CD4-positive, alpha-beta T cell treated with Interleukin-1 beta for 1 hour (primary cell): ENCODE measurements at places on chromosomes 7 and 10.

- DNase-seq, result no peak
Measured at GRCh38 chr10:107717046-107717445, 552.5 kb upstream of the SORCS1 start.

DNA sequence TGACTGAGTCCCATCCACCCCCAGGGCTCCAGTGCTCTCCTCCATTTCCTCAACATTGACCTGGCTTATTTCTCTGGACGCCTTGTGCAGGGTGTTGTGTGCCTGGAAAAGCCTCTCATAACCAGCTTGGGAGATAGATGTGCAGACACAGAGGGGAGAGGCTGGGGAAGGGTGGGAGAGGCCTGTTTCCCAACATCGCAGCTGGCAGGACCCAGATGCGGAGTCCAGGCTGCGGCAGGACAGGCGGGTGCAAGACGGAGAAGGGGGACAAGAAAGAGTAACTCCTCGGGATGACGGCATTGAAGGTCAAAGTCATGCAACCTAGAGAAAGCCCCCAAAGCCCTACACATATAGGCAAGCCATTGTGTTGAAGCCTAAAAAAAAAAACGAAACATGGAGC lies 54.1 kb upstream of the ANTXRL start:
- no peak for DNase-seq

DNA sequence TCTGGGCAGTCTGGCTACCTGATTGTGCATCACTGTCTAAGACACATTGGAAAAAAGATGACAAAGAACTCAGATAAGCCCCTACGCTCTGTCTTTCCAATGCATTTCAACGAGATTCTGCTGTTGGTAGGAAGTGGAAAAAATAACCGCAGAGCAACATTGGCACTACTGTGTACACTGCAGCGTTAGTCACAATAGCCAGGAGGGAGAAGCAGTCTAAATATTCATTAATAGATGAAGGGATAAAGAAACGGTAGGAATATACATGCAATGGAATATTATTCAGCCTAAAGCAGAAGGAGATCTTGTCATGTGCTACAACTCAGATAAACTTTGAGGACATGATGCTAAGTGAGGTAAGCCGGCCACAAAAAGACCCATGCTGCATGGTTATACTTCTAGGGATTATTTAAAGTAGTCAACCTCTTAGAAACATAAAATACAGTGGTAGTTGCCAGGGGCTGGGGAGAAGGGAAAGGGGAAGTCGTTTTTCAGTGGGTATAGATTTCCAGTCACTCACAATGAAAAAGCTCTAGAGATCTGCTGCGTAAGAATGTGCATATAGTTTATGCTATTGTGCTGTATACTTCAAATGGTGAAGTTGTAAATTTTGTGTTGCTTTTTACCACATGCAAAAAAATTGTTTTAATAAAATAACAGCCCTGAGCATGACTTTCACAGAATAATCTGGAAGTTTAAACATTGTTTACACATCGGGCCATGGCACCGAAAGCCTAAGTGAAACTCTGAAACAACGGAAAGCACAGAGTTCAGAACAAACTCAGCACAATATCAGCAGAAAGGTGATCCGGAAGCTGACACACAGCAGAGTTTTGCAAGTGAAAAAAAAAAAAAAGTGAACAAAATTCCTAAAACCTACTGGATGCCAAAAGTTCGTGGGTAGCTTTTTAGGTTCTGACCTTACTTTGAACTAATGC lies 40.1 kb downstream of the ELMO1 start:
- DNase-seq, result peak; percentile 22

DNA sequence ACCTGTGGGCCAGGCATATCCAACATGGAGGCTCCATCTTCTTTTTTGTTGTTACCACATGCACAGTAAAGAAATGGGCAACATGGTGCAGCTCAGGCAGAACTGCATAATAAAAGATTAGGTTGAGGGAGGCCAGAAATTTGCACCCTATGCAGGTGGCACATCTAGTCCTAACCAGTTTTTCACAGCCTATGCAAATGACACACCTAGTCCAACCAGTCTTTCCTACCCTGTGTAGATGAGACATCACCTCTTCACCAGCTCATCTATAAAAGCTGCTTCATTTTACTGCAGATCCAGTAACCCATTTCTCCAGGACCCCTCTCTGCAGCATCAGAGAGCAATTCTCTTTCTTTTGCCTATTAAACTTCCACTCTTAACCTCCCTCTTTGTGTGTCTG lies 411.0 kb upstream of the PCDH15 start:
- DNase-seq, result no peak

DNA sequence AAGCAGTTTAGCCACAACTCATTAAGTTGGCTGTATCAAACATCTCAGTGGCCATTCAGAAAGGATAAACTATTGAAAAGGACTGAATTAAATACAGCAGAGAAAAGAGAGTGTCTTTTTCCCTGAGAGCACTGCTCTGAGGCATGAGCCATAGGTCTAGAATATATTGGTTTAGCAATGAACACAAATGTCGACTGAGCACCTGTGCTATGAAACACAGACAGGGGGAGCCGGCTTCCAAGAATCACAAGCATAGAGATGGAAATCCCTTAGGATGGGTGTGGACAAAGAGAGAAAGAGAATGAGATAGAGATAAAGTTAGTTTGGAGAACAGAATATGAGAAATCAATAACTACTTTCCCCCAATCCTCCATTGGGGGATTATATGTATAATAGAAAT lies 54.8 kb downstream of the DGKI start:
- no peak for DNase-seq

DNA sequence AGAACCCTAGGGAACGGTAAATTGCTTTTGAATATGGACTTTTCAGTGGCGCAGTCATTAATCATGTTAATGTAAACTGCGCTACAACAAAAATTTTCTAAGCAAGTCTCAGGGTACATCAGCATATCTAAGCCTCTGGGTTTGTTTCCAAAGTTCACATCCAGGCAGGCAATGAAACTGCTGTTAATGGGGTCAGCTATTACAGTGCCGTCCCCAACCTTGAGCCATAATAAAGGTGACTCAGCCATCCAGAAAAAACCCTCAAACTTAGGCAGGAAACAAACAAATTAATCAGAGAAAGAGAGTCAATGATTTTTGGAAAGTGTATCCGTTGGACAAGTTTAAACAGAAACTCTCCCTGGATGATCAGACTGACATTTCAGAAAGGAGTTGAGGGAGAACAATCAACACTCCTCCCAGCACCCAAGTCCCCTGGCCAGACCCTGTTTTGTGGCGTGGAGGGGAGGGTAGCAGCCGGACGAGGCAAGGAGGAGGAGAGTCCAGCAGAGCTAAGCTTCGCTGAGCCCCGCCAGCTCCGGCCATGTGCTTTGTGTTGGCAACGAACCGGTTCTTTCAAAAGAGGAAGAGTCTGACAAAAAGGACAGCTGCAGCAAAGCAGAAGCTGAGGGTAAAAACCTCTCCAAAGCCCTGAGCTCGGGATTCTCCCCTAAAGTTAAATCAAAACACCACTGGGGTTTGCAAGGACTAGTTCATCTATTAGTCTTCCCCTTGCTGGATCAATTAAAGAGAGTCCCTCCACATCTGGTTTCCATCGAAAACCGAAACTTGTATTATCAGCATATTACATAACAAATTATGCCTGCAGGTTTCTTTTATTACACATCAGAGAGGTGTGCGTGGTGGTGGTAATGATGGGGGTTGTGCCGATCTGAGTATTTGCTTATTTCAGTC lies 3.6 kb downstream of the FAM53B start:
- DNase-seq, result peak; percentile 50

DNA sequence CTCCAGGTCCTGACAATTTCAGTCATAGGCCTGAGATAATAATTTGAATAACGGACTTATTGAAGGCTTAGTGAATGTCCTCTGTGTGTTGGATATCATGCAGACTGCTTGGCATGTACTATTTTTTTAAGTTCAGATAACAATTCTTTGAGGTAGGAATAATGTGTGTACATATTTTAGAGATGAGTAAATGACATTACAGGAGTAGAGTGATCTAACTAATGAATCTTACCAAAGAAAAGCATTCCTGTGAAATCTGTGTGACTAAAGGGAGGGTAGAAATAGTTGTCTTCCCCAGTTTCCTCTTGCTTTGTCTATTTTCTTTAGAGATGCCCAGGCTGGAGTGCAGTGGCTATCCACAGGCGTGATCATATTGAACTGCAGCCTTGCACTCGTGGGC lies 391.8 kb upstream of the ETV1 start:
- no peak for DNase-seq

- DNase-seq, result no peak
Measured at GRCh38 chr10:33165911-33166310, 168.6 kb downstream of the NRP1 start.

- no peak for DNase-seq
Measured at GRCh38 chr7:98922392-98923187, 44.3 kb downstream of the TRRAP start.

GRCh38 chr7:97116308-97116707 lies 1.2 kb upstream of the SDHAF3 start:
- DNase-seq, result peak; percentile 10

DNA sequence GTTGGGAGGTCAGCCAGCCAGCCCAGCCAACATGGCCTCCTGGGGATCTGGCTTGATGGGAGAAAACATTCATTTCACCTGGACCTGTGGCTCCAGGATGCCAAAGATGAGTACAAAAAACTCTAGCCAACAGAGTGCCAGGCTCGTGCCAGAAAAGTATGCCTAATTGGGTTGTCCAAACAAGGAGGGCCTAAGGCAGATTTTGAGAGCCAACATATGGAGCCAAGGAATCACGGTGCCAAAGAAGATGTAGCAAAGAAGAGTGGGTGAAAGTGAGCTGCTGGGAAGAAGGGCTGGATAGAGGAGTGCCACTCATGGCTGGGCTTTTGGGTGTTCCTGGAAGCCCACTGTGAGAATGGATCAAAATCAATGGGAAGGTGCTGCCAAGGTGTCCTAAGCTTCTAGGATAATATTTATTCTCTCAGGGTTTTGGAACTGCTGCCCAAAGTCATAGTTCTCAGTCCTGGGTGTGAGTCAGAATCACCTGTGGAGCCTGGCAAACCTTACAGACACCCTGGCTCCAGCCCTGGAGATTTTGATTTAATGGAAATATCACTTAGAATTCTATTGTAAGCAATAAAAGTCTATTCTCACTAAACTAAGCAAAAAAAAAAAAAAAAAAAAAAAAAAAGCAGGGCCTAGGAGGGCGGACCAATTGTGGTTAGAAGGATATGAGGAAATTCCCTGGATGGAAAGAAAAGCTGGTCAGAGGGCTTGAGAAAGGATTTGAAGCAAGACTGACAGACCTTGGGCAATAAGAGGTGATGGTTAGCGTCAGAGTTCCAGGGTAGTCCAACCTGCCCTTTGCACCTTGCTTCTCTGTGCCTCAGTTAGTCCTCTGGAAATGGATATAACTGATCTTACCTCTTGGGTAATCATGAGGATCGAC lies 182.2 kb upstream of the PRR15 start:
- no peak for DNase-seq

GRCh38 chr7:105906695-105907094 lies 30.3 kb upstream of the ATXN7L1 start:
- DNase-seq, result no peak

- no peak for DNase-seq
Measured at GRCh38 chr7:16232273-16232672, 189.1 kb downstream of the CRPPA start.

DNA sequence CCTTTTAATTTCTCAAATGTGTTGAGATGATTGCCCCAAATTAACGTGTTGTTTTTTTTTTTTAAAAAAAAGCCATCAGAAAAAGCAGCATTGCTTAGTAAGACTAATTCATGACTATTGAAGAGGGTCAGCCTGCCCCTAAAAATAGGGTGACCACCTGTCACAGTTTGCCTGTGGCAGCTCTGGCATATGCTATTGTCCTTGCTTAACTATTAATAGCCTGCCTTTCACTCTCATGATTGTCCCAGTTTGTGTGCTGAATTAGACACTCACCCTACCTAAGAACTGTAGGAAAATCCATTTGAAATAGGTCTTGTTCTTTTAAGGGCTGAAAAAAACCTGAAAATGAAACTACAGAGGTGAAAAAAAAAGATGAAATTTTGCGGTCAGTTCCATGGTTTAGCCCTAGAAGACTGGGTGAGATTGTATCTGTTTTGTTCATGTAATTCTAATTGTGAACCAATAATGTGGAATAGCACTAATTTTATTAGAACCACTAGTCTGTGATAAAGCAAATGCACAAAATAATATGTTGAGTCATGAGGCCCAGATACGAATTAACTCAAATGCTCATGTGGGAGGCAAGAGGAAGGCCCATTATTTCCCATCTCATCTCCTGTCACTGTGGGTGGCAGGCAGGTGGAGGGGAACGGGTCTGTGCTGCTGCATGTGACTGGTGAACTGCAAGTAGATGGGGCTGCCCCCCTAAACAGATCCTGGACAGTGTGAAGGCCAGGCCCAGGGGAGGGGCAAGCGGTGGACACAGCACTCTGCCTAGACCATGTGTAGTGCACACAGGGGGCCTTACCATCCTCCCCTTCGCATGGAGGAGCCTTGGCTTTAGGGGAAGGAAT lies 265.4 kb upstream of the NFE2L3 start:
- DNase-seq, result no peak

DNA sequence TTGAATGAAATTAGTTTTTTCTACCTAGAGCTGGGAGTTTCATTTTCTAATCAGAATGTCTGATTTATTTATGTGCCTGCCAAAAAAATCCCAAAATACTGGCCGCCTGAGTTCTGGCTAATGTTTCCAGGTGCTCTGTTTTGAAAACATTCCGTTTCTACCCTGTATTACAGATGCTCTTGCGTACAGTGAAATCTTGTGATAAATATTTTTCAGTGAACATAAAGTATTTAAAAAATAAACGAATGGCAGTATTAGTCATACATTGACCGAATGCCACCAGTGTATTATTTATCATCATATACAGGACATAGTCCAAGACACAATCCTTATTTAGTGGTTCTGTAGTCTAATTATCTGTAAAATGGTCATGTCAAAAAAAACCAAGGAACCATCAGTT lies 102.8 kb downstream of the KAT6B start:
- no peak for DNase-seq
